ENCODE measurements at places on chromosomes 7 and 10. TPM values are rescaled to one million over a fixed set of nuclear protein-coding genes. Genes with fewer than 3 reads are reported as not detected.

Gene GET4
- 67.9 TPM for total RNA-seq

Gene EVX1
- 1.4 TPM for total RNA-seq

Gene RAB19
- total RNA-seq, result 1.6 TPM

Gene TMEM225B
- 2.5 TPM for total RNA-seq

Gene CASTOR2
- 44.5 TPM for total RNA-seq

Gene FAM241B
- total RNA-seq, result 20.9 TPM

Gene TUBB8
- total RNA-seq, result 0.67 TPM

Gene MARVELD1
- total RNA-seq, result 75.4 TPM

DNA sequence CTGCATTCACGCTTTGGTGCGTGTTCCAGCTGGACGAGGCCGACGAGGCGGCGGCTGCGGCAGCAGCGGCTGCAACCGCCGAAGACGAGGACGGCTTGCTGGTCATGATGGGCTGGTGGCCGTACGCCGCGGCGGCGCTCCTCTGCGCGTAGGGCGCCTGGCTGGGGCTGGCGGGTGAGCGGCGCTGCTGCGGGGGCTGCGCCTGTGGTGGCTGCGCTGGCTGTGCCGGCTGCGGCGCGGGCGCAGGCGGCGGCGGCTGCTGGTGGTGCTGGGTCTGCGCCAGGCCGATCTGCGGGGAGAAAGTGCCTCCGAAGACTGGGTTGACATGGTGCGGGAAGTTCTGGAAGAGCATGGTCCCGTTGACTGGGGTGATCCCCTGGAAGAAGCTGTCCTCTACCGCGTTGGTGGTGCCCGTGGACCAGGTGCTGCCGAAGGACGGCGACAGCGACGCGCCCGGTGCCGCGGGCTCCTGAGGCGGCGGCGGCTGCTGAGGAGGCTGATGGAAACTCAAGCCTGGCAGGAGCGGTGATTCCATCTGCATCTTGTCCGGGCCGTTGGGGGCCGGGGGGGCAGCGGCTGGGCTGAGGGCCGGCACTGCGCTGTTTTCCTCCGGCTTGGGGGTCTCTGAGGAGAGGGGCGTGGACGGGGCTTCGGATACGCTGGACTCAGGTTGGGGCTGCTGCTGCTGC is 51.1 kb downstream of the CPEB3 start:
- DNase-seq, result peak; percentile 41

DNA sequence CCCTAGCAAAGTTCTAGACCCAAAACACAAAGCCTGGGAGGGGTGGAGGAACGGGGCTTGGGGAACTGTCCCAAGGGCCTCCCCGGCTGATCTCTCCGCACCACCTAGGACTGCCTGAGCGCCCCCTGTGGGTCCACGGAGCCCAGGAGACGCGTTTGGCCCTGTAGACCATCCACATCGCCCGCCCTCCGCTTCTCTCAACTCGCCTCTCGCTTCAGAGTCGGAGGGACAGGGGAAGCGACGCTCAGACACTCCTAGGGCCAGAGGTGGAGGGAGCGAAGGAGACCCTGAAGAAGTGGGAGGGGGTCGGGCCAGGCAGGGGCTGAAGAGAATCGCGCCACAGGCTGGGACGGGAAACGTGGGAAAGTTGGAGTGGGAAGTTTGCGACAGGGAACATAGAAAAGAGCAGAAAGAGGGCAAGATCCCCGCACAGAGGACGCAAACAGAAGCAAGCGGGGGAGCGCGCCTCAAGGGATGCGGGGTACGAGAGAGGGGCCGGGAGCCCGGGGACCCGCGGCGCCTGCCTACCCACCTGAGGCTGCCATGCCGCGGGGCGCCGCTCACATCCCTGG is 378 bp downstream of the PIK3AP1 start:
- DNase-seq, result peak; percentile 27

GRCh38 chr7:140734096-140734495 is 37.6 kb downstream of the NDUFB2 start:
- no peak for DNase-seq

GRCh38 chr7:46747869-46748576 is 827.0 kb upstream of the IGFBP3 start:
- DNase-seq, result no peak

DNA sequence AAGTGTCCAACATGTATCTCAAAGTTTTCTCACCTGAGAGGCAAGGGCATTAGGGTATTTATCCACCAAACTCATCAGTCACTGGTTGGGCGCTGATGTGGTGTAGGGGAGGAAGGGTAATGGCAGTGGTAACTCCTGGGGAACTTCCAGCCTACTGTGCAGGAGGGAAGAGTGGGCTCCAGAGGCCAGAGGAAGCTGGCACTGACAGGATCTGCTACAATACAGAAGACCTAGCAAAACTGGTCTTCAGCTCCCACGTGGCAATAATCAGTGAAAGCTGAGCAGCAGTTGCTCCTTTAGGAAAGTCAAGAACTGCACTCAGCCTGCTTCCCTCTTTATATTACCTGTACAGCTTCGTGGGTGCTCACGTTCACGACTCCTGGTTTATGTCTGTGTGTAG is 17.2 kb upstream of the CAMK2G start:
- no peak for DNase-seq

DNA sequence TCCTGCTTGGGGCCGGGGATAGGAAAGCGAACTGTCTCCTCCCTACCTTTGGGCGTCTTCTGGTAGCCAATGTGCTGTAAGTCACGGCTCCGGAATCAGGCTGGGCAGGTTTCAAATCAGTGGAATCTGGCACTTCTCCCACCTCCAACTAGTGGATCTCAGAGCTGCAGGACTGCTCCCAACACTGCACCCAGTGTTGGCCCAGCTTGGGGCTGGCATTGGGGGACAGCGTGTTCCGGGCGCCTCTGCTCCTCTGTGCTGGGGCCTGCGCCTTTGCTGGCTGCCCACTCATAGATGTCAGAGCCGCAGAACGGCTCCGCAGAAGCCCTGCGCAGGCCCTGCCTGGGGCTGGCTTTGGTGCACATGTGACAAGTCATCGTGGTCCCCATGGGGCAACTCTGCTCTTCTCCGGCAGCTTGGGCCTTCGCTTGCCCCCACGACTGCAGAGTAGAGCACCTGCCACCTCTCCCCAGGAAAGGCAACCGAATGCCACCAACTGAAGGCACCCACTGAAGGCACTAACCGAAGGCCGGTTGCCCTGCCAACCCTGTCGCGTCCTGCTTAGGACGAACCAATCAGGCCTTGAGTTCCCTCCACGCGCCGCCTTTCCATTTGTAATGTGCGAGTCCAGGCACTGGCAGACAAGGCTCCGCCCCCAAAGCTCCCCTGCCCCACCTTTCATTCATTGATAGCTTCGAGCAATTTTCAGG is 85.5 kb upstream of the ABI1 start:
- DNase-seq, result no peak

DNA sequence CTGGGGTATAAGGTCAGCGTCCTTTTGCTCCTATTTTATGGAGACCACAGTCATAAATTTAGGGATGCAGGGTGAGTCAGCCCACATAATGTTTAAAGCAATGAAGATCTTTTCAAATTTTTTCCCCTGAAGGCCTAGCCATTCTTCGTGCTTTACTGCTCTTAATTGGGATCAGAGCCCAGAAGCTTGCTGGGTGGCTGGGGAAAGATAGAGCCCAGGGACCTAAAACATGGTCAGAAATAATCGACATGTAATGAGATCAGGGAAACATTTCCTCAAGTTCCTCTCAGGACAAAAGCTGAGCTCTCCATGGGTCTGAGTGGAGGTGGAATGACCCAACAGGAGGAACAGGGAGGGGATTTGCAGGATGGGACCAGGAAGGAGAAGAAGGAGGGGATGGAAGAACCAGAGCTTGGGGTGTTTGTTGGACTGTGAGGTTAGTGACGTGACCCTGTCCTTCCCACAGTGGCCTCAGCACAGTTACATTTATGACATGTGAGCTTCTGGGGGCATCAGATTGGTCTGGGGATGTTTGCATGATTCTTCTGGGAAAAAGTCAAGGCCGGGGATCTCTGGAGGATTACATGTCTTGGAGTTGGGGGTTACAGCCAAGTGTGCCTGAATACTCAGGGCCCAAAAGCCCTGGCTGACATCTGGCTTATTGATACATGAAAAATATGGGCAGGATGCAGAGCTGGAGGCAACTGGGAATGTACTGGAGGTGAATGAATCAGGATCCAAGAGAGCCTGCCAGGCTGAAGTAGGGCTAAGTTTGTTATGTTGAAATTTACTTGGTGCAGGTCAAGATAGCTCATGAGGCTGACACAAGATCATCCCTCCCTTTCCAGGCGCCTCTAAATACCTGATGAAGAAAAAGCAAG is 477.9 kb downstream of the RPS24 start:
- DNase-seq, result no peak

- DNase-seq, result no peak
Measured at GRCh38 chr7:73442903-73443500, 9.4 kb downstream of the FZD9 start.

DNA sequence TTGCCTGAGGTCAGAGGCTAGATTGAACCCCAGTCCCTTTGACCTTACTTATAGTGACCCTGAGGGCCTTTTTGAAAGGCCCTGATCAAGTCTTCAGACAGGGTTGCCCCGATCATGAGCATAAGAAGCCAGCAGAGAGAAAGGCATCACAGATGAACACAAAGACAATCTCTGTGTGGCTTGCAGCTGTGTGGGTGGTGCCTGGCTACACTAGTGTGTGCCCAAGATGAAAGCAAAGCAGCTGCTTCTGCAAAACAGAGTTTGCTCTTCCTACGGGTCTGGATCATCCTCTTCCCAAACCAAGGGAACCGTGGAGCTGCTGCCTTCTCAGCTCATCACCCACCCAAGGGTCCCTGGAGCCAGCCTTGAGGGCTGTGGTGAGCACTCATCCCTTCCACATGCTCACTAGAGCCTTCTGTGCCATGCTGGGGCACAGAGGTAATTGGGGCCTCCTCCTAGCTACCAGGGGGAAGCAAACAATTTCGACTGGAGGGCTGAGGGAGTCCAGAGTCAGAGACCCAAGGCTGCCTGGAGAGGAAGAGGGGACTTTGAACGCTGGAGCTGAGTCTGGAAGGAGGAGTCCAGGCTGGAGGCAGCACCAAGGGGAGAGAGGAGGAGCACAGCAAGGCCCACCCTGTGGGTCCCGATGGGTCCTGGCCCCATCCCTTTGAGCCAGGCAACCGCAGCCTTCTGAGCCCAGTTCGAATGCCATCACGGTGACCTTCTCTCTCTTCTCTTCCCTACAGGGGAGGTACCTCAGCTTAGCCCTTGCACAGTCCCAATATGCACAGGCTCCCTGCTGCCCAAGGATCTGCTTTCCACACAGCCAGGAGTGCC is 42.3 kb downstream of the ANTXRL start:
- no peak for DNase-seq

DNA sequence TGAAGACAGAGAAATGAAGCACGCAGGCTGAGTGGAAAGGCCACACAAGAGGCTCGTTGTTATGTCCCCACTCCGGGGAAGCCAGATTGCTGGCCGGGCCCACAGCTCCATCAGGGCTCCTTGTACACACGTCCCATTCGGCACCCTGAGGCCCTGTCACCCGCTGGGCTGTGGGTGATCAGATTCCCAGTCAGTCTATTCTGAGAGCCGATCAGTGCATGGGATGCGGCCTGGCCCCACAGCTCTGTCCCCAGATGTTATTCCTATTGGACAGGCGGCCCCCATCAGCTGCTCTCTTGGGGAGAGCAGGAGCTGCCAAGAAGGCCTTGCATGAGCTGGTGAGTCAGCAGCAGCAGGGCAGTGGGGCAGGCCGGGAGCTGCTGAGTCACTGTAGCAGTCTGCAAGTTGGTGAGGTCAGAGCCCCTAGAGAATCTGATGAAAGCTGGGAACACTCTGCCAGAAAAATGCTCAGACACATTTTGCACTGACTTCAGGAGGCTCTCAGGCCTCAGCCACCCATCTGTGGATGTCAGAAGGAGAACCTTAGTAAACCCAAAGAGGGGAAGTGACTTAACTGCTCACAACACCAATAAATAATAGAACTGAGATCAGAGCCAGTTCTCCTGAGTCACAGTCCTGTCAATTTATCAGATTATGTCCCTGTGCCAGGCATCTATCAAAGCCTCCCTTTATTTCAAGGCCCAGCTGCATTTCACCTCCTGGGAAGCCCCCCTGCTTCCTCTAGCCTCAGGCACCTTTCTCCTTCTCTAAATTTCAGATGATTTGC is 9.4 kb upstream of the PSAP start:
- DNase-seq, result peak; percentile 43

GRCh38 chr7:129605960-129606614 is 5.4 kb upstream of the NRF1 start:
- DNase-seq, result no peak

GRCh38 chr7:143980746-143981510 is 19.2 kb upstream of the OR6B1 start:
- no peak for DNase-seq

GRCh38 chr10:92342796-92343195 is 51.8 kb downstream of the MARCHF5 start:
- DNase-seq, result no peak

DNA sequence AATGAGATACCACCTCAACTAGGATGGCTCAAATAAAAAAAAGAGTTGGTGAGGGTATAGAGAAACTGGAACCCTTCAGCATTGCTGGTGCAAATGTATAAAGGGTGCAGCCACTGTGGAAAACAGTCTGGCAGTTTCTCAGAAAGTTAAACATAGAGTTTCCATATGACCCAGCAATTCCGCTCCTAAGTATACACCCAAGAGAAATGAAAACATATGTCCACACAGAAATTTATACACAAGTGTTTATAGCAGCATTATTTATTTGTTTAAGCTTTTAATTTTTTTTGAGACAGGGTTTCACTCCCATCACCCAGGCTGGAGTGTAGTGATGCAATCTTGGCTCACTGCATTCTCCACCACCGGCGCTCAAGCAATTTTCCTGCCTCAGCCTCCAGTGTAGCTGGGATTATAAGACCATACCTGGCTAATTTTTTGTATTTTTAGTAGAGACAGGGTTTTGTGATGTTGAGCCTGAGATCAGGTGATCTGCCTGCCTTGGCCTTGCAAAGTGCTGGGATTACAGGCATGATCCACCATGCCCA is 118.2 kb upstream of the KIF5B start:
- DNase-seq, result no peak

DNA sequence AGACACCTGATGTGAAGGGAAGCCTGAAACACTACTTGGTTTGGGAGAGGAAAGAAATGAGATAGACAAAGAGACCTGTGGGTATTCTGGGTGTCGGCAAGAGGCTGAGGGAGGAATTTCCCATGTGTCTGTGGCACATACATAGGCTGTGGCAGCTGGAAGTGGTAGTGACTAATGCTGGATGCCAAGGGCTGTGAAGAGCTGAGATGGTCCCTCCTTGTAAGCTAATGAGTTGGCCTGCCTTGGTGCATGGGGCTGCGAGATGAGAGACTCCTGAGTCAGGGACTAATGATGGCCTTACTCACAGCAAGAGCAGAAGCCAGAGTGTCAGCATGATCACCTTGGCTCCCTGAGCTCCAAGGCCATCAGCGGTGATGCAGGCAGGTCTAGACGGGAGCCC is 119.0 kb upstream of the EEPD1 start:
- DNase-seq, result no peak

- no peak for DNase-seq
Measured at GRCh38 chr7:66125052-66125694, 10.5 kb downstream of the CRCP start.
